Daoy (cell line): ENCODE measurements at places on chromosomes 5 and 9. TPM values are rescaled to one million over a fixed set of nuclear protein-coding genes. Genes with fewer than 3 reads are reported as not detected.
A peak's percentile ranks its signal among the peaks of the same experiment; 100 is the strongest.

DNA sequence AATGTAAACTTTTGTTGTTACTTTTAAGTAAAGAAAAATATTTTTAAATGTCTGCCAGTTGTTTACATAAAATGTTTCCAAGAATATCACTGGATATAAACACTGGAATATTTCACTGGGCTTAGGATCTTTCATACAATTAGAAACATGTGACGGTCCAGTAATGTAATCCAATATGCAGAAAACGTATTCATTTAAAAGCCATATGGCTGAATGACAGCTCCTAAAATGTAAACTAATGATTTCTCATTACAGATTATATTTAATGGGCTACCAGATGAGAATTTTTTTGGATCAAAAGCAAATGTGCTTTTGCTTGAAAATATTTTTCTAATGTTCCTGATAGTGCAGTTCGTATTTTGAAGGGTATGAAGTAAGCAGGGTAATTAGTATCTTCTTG is 124.3 kb downstream of the TTC39B start:
- DNase-seq, result no peak

DNA sequence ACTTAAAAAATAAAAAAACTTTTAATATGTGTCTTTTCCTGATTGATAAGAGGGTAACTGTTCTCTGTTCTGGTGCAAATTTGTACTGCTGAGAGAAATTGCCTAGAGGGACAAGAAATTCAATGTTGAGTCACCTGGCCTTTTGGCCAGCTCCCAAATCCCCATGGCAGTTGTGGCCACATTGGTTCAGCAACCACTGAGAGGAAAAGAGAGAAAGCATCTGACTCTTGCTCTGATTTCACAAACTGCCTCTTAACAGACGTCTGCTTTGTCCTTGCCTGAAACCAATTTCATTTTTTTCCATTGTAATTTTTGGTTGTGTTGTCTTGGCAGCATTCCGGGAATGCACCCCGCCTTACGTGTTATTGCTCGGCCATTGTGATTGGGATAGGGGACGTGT is 42.4 kb downstream of the NTRK2 start:
- DNase-seq, result peak; percentile 92

GRCh38 chr5:67211926-67212325 is 15.3 kb upstream of the CD180 start:
- DNase-seq, result peak; percentile 35

DNA sequence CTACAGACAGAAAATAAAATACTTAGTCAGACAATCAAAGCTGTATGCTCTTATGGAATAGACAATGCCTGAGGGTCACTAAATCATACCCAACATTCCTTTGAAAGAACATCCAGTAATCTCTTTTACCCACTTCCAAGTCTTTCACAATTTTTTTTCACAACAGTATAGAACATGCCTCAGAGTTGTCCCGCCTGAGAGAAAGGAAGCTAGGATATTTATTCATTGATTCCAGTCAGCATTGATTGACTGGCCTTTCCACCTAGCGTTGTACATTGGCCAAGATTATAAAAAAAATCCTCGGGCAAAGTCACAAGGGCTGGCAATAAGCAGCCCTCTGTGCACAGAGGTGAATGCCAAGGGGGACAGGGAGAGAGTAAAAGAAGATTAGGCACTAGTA is 318.1 kb upstream of the PIK3R1 start:
- no peak for DNase-seq

GRCh38 chr9:89412541-89412940 is 85.4 kb downstream of the SEMA4D start:
- DNase-seq, result no peak

DNA sequence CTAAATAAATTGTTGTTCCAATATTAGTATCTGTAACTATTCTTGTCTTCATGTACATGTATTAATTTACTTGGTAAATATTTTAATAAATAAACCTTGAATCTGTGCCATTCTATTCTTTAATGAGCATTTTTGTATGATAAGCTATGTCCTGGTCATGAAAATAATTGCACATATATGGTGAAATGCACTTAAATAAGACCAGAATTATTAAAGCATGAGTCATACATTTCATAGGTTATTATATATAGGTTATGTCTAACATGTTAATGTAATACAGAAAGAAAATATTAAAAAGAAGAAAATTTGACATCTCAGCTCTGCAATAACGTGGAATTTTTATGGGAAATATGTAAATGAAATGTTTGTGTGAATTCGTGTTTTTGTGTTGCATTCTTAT is 1168.1 kb downstream of the TAF11L14 start:
- no peak for DNase-seq

DNA sequence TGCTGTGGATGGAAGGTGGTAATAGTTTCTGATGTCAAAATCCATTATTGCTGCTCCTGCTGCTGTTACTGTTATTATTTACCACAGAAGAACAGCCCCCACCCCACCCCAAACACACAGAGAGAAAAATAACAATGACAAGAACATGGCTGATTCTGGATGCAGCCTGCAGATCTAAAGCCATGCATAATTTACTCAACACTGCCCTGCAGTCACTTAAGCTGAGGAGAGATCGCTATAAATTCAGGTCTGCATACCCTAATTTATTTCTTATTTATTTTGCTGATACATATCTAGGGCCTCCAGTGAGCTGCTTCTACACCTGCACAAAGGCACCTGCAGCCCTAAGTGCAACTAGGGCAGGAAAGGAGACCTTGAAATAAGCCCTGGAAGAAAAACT is 132.0 kb downstream of the TRIM32 start:
- DNase-seq, result no peak

GRCh38 chr5:135133698-135134515 is 99.9 kb upstream of the PITX1 start:
- DNase-seq, result no peak

GRCh38 chr5:97044052-97044451 is 98.4 kb downstream of the LIX1 start:
- DNase-seq, result peak; percentile 50

DNA sequence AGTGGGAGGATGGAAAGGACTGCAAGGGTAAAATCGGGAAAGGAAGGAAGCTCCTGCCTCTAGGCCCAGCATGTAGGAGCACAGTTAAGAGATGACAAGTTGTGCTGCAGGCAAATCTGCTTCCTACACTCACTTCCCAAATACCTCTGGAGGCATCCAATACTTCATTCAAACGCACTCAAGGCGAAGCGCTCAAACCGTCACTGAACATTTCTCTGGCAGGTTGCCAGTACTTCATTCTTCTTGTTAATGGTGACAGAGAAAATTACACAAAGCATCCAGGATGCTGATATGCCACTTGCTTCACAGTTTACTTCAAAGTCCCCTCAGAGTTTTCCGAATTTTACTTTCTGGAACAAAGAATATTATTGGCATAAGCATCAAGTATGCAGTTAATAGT is 59.8 kb downstream of the NREP start:
- no peak for DNase-seq

DNA sequence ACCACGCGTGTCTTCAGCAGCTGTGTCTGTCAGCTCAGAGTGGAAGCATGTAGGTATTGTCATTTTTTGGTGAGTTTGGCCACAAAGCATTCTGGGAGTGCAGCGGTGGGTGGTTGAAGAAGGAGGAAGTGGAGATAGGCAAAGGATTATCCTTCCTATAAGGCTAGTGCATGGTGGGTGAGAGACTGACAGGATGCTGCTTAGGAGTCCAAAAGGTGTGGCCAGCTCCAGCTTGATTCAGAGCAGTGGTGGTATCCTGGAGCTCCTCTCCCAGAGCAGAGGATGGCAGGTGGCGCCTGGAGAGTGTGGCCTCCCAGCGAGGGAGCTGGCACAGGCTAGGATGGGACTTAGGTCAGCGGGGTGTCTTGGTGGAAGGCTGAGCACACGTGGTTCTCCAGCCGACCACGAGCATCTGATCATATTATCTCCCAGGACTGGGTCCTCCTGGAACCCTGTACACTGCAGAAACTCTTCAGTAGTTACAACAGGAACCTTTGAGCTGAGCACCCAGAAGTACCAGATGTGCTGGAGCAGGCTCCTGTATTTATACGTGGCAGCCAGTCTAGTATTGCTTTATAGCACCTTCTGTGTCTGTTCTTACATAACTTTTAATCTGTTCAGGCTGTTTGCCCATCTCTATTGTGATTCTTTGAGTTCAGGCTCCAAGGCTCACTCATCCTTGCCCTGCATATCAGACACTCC is 29.6 kb downstream of the MAML1 start:
- DNase-seq, result no peak

Gene OXCT1
- total RNA-seq, result 24.5 and 43.8 TPM in 2 replicates

Gene WDR31
- total RNA-seq, result 1.1 and 2.3 TPM in 2 replicates

Gene ZMAT2
- 84.2 and 124 TPM in 2 replicates for total RNA-seq

Gene RNF183
- total RNA-seq, result not detected in 2 replicates

Gene ZNF879
- 0.92 and 2.0 TPM in 2 replicates for total RNA-seq

Gene IFNA21
- not detected in 2 replicates for total RNA-seq
